ENCODE measurements at places on chromosomes 12 and 14.

GRCh38 chr12:52311285-52311648 is 9.9 kb downstream of the KRT83 start:
- no peak for DNase-seq

GRCh38 chr12:84658877-84659276 is 253.7 kb downstream of the SLC6A15 start:
- DNase-seq = no peak

DNA sequence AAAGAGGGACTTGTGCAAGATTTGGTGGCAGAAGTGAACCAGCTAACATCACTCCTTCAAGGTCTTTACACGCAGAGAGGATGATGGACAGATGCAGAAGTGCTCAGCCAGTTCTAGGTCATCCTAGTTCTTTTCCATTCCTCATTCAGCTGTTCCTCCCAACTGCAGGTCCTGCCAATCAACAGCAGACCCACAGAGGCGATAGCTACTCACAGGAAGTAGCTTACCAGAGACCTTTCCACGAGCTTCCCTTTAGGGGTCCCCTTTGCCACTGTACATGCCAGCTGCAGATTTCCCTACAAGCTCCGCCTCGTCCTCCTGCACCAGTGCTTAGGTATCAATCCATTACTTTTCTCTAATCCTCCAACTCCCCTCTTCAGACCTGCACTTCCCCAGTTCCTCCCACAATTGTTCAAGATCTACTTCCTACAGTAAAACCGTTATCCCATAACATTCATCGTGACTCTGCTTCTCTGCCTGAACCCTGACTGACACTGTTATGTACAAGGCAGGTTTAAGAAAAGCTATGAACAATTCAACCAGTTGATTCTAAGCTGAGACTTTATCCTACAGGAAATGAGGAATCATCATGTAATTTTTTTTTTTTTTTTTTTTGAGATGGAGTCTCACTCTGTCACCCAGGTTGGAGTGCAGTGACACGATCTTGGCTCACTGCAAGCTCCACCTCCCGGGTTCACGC is 22.5 kb downstream of the RECQL start:
- no peak for DNase-seq

- DNase-seq = no peak
Measured at GRCh38 chr14:28083389-28083788, 683.2 kb upstream of the FOXG1 start.

- no peak for DNase-seq
Measured at GRCh38 chr12:121289962-121290361, 6.5 kb downstream of the CAMKK2 start.

DNA sequence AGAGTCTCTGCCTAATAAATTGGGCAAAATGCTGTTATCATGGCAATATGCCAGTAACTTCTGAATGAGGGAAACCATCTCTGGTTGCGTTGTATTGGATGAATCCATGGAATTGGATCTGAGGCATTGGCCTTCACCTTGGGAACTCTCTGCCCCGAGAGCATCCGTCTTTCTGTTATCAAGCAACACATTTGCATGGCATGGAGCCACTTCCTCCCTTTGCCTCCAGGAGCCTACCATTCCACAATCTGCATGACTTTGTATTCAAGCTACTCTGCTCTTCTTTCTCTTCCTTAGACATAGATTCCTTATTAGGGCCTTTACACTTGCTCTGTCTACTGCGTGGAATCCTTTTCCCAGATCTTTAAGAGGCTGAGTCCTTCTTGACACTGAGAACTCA is 57.2 kb downstream of the RIC8B start:
- no peak for DNase-seq
